ENCODE measurements at places on chromosomes 6 and 20.

- DNase-seq, result no peak
Measured at GRCh38 chr6:27617700-27618689, 145.1 kb upstream of the ZNF184 start.

DNA sequence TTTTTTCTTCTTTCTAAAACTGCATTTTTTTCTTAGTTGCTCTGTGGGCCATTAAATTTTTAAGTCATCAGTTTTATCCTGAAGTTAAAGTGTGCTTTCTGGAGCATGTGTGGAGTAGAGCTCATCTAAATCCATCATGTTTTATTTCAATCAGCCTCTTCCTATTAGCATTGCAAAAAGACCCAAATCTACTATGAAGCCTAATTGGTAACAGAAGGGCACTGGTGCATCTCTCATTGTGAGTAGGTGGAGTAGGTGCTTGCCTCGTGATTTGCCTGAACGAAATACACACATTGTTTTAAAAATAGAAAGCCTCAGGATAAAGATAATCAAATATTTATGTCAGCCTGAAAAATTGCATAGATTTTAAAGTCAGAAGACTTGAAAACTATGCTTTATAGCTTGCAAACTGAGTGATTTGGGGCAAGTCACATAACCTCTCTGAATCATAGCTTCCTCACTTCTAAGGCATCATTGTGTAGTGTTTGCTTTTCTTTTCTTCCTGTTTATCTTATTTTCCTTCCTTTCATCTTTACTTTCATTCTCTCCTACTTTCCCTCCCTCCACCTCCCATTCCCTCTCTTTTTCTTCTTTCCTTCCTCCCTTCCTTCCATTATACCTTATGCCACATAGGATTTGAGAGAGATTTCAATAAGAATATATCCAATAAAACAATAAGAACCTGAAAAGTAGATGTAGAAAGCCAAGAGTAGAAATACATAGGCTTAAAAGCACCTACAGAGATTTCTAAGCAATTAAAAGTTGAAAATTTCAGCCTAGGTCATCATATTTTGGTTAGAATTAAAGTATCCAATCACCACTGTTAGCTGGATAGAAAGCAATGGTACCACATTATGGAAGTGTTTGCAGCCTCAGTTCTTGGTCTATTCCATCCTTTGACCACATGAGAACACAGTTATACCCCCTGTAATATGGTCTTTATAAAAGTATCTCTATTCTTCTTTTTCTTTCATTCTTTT, 49.6 kb upstream of the RNF146 start:
- DNase-seq, result no peak

DNA sequence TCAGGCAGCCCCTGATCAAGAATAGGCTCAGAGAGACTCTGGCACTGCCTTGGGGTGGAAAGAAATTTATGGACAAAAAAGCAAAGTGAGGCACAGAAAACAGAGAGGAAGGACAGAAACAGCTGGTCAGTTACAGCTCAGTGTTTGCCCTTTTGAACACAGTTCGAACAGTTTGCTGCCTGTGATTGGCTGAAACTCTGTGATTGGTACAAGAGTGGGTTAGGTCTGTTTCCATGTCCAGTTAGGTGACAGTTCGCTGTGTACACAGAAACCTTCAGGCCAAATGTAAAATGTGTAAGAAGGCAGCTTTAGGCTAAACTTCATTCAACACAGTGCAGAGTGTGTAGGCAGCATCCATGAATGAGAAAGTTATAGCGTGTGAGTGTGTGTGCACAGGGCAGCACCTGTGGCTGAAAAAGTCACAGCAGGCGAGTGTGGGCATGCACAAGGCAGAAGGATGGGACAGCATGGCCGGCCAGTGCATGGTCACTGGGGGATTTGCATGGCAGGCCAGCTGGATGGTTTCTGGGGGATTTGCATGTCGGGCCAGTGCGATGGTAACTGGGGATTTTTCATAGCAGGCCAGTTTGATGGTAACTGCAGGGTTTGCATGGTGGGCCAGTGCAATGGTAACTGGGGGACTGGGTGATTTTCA, 75.4 kb upstream of the FRMD1 start:
- DNase-seq, result no peak

DNA sequence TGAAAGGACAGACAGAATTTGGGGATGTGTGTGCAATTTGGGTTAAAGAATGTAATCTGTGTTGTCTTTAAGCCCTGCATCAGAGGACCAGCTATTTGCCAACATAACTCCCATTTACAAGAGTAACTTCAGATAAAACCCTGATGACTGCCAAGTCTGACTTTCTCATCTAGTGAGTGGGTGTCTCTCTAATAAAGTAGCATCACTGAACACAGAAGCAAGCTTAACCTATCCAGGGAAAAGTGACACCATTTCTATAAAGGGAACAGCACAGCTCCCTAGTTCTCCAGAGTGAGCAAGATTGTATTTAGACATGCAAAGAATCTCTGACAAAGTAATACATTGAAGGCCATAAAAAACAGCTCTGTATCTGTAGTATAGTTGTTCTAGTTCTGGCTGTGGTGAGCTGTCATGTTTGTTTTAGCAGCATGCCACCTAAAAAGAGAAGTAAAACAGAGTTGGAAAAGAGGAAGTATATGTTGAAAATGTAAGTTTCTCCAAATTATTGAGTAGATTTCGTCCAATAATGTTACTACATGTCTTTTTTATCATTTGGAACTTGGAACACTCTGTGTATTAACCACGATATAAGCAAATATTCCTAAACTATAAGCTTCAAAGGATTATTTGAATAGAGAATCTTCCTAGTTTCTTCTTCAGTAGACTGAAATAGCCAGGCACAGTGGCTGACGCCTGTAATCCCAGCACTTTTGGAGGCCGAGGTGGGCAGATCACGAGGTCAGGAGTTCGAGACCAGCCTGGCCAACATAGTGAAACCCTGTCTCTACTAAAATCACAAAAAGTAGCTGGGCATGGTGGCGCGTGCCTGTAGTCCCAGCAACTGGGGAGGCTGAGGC, 8.8 kb upstream of the PIM1 start:
- DNase-seq, result no peak

- peak; percentile 42 for DNase-seq
Measured at GRCh38 chr6:137033828-137034227, 10.9 kb downstream of the IL20RA start.
